ENCODE measurements at places on chromosomes 12 and 14.
A peak's percentile ranks its signal among the peaks of the same experiment; 100 is the strongest.

DNA sequence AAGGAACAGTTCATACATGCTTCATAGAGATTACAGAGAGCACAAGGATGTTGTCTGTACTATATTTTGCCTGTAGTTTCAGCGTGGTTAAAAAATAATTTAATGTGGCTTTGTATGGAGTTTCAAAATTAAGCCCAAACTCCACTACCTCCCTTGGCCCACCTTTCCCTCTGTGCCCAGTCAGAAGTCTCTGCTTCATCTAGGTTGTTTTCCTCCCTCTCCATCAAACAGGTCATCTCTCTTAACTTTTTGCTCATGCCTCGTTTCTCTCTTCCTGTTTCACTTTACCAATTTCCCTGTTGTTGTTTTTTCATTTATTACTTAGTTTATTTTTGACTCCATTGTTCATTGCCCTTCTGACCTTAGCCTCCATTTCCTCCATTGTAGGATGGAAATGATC lies 94.9 kb upstream of the NEDD1 start:
- no peak for DNase-seq

DNA sequence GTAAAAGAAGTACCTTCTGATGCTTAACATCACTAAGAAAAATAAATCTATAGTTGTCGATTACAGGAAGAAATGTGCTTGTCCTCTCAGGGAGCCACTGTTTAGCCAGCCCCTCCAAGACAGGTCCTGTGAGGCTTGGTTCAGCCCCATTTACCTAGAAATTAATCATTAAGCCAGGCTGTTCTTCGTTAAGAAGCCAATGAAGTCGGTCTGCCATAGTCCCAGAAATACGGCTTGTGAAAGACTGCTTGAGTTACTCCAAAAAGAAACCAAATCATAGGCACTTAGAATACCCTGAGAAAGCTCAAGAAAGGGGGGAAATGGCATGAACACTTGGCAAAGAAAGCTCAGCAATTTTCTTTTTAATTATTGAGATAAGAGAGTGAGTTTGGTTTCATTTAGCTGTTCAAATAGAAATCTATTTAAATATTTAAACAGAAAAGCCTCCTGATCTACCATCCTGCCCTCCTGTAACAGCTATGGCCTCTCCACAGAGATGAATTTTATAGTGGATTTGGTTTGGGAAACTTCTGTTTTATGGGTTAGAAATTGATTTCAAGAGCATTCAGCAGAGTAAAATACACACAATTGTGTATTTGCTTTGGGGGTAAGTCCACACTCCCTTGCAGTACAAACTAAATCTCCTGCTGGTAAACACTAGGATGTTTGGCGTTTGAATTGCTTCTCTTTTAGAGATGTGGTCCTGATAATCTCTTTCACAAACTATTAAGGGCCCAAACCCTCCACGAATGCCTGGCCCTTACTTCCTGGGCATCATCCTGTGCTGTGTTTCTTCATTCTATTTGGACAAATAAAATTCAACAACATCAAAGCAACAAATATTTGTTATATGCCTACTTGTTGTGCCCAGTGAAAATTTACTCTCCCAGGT lies 234.4 kb downstream of the SEC23A start:
- DNase-seq, result no peak

GRCh38 chr14:77133720-77134338 lies 7.8 kb downstream of the ZDHHC22 start:
- DNase-seq, result peak; percentile 14

GRCh38 chr12:95877622-95878021 lies 18.9 kb downstream of the SNRPF start:
- no peak for DNase-seq

- DNase-seq, result no peak
Observed at GRCh38 chr12:3316776-3317480, 174.1 kb upstream of the PRMT8 start.

- no peak for DNase-seq
Observed at GRCh38 chr14:23483236-23483854, 13.8 kb downstream of the NGDN start.

DNA sequence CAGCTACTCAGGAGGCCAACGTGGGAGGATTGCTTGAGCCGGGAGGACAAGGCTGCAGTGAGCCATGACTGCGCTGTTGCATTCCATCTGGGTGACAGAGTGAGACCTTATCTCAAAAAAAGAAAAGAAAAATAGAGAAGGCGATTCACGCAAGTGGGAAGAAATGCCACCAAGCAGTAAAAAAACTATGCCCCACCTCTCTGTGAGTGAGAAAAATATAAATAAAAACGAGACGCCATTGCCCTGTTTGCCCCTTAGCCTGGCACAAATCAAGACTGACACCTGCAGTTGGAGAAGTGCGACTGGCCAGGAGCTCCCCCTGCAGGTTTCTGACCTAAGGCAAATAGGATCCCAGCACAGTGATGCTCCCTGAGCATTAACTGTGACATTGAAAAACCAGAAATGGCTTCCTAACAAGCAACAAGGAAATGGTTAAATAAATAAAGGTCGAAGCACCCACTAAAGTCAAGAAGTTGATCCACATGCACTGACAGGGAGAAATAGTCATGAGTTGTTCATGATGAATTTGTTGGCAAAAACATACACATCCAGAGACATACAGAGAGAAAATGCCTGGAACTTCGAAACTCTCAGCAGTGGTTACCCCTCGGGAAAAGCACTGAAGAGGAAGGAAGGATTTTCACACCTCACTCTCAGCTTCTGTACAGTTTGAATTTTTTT lies 21.1 kb downstream of the GSC start:
- DNase-seq, result no peak

- DNase-seq, result no peak
Observed at GRCh38 chr12:86264451-86265328, 8.5 kb upstream of the MGAT4C start.

Measured in skeletal muscle cell (primary cell).